ENCODE measurements at places on chromosomes 7 and 10.

GRCh38 chr10:127947211-127947610 lies 40.3 kb downstream of the PTPRE start:
- no peak for DNase-seq

- DNase-seq, result no peak
Observed at GRCh38 chr10:130141878-130142277, 5.7 kb downstream of the GLRX3 start.

DNA sequence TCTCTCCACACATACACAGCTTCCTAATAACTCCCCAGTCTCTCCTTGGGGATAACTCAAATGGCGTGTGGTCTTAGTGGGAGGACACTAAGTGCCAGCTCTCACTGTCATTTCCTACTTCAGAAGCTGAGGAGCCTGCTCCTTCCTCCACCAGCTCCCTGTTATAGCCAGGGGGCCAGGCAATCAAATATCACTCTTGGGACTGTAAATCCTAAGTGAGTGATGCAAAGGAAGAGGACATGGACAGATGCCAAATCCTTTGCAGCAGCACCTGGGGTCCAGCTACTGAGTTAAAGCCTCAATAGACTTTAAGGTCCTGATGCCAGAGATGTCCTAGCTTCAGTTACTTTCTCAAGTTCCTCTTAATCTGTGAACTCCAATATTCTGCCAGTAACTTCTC lies 34.1 kb downstream of the SEM1 start:
- no peak for DNase-seq

GRCh38 chr7:93238748-93239147 lies 6.6 kb downstream of the VPS50 start:
- no peak for DNase-seq

DNA sequence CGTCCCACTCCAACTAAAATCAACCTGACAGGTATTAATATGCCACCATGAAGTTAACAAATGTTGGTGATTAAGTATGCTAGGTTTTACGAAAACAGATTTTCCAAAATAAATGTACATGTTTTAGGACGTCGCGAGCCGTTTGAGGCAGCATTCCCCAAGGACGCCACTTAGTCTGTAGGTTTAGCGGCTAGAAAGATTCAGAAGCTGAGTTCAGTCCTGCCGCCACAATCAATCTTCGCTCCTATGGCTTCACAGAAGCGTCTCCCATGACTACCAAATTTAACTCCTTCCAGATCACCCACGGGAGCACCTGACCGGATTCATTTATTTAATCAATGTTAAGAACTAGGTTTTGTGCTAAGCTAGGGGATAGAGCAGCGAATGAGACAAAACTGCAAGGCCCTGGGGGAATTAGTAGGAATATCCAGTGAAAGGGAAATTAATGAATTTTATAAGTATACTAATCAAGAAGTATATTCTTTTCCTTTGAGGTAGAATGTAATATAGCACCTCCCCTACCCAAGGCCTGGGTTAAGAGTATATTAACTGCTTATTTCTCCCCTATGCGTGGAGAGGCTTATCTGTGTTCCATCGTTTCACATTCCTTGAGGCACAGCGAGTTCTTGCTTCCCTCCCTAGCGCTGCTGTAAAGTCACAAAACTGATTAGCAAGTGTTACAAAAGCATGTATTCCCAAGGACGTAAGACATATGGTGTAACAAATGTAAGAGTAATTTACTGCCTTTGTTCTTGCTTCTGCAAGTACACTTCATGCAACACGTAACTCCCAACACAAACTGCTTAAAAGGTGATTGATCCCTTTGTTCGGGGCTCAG lies 994 bp upstream of the CYP51A1 start:
- DNase-seq, result peak; percentile 36

DNA sequence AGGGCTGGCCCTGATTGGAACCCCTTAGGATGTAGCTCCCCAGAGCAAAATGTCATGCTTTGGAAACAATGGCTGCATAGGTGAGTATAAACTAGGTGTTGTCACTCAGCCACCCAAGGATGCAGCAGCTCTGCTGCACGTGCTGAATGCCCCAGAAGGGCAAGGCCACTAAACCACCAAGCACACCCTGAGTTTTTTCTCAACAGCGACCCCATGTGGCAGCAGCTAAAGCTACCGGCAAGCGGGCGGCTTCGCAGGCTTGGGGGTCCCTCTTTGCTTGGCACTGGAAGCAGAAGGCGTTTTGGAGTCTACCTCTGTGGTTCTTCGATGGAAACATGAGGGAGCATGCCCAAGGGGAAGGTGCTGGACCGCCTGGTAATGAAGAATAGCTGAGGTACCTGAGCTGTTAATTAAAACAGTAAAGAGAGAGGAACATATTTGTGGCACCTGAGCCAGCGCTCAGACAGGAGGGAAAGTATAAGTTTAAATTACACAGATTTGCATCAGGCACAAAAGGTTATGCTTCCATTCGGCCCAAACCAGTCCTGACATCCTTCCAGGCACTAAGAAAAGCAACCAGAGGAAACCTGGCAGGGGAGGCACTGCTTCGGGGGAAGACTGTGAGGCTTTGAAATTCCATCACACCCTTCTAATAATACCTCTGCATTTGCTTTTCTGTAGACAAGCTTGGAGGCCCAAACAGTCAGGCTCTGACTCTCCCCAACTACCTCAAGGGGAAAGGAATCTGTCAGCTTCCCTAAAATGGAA lies 152.1 kb downstream of the GFRA1 start:
- no peak for DNase-seq

DNA sequence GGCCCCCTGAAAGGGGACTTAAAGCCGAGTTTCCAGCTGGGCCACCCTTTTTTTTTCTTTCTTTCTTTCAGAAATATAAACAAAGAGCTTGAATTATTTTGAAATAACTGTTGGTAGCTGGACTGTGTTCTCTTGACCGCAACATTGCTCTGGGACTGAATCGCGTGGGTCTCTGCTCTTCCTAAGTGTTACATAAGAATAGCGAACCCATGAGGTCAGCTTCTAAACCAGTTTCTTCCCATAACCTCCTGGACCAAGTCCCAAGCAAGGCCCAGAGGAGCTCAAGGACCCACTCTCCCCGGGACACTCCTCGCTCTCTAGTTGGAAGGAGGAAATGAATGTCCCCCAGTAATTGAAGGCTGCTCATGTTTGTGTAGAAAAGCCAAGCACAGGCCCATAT lies 91.1 kb downstream of the CXCL12 start:
- no peak for DNase-seq

GRCh38 chr10:30943451-30943850 lies 88.2 kb downstream of the ZNF438 start:
- no peak for DNase-seq

DNA sequence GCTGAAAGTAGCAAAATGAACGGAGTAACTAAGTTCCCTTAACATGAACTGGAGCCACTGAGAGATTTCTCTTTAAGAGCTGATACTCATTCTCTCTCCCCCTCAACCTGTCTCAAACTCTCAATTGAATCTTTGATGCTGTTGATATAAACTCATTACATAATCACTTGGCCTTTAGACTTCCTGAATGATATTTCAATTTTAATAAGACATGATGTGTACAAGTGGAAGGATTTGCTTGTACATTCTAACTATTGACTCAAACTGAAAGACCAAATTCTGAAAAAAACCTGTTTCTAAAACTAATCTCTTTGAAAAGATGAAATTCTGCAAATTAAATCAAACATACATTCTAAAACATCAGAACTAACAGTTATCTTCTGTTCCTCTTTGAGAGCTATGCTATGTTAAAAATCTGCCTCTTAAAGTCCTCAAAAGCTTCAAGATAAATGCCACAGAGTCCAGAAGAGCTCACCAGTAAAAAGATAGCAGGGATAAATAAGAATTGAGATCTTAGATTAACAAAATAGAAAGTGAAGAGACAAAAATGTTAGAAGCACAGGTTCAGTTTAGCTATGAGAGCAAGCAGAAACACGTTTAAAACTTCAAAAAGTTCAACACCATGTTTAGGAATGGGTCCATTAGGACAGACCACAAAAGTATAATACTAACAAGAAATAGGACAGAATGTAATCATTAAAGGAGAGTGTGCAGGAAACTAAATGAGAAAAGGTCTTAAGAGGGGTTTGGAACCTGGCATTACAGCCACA lies 46.1 kb downstream of the TNPO3 start:
- DNase-seq, result no peak

GRCh38 chr10:111290649-111291048 lies 213.8 kb downstream of the ADRA2A start:
- DNase-seq, result no peak

DNA sequence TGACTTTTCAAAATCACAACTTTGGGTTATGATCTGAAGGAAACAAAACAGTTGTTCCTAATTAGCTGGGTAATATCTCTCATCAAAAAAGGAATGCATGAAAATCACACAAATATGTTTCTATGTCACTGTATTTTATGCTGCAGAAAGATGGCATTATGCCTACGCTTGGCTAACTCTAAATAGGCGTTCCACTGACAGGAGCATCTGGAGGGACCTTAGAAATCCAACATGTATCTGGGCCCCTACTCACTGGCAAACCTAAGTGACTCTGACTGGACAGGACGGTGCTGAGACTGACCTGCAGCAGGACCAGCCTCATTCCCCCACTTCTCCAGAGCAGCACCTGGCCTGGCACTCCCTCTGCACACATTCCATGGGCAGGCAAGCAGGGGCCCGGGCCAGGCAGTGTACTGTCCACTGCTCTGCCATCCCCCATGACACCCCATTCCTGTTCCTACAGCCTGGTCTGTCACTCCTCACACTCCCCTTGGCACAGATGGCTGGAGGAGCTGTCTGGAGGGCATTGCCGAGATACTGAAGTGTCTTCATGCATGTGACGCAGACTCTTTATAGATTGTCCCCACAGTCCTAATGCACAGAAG lies 2.6 kb upstream of the MYL7 start:
- DNase-seq, result no peak

- DNase-seq, result no peak
Observed at GRCh38 chr7:134640842-134641715, 5.6 kb upstream of the BPGM start.

DNA sequence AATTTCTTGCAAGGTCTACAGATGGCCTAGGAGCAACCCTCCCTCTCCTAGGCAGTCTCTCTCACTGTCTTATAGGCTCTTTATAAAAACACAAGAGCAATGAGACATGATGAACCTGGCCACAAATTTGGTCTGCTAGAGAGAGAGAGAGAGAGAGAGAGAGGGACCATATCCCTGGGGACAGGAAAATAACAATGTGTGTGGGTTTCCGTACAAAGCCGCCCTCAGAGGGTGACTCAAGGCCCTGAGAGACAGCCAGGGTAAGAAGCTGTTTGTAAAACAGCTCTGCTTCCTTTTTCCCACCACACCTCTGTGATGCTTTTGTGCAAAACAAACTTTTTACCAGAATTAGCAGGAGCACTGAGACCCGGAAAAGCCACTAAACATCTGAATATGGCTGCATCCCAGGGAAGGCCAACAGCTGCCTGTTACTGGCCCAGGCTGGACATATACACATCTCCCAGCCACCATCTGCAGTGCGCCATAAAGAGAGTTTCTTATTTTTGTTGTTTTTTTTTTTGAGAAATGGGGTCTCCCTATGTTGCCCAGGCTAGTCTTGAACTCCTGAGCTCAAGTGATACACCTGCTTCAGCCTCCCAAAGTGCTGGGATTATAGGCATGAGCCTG lies 18.4 kb downstream of the GIMAP5 start:
- no peak for DNase-seq

DNA sequence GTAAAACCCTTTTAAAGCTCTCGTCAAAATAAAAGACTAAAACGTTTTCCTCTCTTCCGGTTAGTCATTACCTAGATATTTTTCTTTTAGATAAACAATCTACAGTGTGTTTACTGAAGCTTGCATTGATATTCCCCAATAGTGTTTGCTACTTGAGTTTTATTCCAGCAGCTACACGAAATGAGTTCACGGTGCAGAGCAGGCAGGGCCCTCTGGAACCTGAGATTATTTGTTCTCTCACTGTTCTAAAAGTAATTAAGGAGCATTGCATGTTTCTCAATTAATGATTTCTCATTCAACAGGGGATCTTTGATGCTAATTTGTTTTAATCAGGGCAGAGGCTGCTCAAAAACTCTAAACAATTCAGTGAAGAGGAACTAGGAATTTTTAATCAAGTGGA lies 319.7 kb downstream of the GFRA1 start:
- DNase-seq, result no peak

DNA sequence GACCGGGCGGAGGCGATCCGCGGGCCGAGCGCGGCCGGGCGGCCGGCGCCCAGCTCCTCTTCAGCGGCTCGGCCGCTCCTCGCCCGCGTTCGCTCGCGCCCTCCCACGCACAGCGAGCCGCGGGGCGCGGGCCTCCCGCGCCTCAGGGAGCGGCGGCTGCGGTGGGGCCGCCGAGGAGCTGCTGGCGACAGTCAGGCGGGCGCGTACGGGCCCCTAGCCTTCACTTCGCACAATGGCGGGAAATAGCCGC lies at the start of gene MCMBP:
Gene MCMBP, minus strand, starts transcription at position 234 of the 250 bp plus-strand sequence. CDS start 259 bp downstream, outside the sequence.
- DNase-seq, result no peak

DNA sequence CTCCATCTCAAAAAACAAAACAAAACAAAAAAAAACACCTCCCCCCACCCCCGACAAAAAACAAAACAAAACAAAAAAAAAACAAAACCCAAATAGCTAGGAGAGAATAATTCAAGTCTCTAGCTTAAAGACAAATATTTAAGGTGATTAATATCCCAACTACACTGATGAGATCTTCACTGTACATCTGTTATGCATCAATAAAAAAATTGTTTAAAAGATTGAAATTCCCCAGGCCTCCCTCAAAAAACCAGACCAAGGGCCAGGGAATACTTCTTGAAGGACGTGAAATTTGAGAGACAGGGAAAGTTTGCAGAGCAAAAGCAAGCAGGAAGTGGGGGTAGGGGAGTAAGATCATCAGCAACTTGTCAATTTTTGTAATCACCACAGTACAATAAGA lies 232.6 kb downstream of the REEP3 start:
- no peak for DNase-seq

DNA sequence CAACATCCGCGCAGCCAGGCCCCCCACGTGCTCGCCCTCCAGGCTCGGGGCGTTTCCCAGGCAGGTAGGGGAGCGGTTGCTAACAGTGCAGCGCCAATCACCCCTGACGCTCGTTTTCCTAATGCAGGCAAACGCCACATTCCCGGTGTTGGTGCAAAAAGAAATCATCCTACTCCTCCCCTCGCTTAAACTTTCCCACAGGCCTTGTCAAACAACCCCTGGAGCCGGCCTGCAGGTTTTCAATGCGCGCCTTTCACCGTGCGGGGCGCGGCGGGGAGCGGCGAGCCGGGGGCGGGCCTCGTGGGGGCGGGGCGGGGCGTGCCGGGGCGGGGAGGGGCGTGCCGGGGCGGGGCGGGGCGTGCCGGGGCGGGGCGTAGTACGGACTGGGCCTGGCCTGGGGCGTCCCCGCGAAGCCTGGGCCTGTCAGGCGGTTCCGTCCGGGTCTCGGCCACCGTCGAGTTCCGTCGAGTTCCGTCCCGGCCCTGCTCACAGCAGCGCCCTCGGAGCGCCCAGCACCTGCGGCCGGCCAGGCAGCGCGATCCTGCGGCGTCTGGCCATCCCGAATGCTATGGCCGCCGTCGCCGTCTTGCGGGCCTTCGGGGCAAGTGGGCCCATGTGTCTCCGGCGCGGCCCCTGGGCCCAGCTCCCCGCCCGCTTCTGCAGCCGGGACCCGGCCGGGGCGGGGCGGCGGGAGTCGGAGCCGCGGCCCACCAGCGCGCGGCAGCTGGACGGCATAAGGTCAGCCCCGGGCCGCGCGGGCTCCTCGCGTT lies at the start of gene ECHDC3:
Gene ECHDC3, plus strand, starts transcription at position 374 of the 770 bp plus-strand sequence. Its CDS starts 195 bp downstream, at position 569.
- DNase-seq, result no peak
